ENCODE measurements at places on chromosomes 13 and 19.

DNA sequence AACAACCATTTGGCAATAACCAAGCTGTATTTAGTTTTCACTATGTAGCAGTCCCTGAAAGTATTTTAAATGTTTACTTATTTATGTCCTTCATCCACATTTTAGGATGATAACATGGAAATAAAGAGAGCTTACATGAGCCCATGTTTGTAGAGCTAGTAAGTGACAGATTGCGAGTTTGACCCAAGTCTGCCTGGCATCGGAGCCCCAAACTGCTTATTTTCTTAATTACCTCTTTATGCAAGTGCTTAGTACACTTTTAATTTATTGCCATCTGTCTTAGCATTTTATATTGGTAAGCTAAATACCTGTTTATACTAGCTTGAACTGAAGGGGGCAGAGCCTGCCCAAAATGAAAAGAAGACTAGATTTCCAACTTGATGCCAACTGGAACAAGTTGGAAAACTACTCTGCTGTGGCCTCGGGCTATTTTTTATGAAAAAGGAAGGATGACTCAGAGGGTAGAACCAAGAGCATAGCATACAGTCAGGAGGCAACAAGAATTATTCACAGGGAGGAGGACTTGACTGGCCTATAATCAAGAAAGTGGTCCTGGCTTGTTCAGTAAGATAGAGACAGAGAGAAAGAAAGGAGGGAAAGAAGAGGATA is 150.2 kb downstream of the NDFIP2 start:
- DNase-seq: peak; percentile 90

- DNase-seq: no peak
Measured at GRCh38 chr19:38411041-38411712, 8.3 kb downstream of the FAM98C start.

- no peak for DNase-seq
Measured at GRCh38 chr19:46574533-46574932, 26.6 kb upstream of the CALM3 start.

DNA sequence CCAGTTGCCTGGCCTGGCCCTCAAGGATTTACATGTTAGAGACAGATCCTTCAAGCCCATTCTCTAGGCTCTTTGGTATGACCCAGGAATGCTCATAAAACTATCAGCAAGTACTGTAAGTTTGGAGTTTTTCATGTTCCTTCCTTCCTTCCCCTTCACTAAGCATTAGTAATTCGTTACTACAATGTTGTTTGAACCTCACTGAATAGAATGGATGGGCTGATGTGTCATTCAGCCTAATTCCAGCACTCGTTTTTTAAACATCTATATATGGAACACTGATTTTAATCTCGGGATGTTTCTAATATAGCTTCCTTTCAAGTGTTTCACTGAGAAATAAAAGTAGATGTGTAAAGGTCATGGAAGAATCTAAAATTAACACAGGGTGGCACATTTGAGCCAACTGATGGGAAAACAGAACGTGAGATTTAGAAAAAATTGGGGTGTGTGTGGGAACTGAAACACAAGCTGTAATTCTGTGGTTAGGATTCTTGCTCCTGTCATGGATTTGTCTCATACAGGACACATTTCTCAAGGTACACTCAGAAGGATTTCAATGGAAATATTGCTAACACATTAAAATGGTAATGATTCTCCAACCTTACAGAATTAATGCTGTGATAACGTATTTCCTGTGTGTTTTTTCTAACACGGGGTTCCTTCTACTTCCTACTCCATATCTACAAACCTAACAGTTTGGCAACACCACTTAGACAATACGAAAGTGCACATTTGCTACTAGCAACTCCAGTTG is 93.4 kb downstream of the FLT1 start:
- peak; percentile 57 for DNase-seq

DNA sequence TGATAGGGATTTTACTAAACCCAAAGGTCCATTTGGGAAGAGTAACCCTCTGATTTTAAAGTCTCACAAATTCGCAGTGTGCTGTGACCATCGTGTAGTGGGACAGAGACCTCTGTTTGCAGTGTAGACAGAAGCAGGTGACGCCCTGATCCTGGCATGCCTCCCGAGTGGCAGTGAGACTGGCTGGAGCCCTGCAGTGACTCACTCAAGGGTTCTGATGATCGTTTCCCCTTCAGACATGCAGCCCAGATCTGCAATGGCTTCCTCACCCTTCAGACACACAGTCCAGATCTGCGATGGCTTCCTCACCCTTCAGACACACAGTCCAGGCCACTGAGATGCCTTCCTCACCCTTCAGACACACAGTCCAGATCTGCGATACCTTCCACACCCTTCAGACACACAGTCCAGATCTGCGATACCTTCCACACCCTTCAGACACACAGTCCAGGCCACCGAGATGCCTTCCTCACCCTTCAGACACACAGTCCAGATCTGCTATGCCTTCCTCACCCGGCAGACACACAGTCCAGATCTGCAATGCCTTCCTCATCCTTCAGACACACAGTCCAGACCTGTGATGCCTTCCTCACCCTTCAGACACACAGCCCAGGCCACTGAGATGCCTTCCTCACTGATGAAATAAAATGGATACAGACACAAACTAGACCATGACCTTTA is 125.2 kb downstream of the ATP11A start:
- no peak for DNase-seq

DNA sequence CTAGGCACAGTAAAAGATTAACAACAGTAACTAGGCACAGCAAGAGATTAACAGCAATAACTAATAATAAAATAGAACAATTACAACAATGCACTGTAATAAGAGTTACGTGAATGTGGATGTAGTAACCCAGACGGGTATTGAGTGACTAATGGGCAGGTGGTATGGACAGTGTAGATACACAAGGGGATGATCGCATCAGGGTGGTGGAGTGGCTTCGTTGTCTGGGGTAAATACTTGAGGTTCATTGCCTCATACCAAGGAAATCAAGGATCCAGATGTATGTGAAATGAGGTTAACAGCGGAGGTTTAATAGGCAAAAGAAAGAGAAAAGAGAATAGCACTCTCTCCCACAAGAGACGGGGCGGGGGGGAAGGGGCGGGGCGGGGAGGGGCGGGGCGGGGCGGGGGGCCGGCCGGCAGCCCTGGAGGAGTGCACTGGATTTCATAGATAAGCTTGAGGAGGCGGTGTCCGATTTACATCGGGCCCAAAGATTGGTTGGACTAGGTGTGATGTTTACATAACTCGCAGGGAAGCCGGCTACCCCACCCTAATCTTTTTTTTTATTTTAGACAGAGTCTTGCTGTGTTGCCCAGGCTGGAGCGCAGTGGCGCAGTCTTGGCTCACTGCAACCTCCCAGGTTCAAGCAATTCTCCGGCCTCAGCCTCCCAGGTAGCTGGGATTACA is 106.3 kb downstream of the KCTD15 start:
- DNase-seq: no peak

DNA sequence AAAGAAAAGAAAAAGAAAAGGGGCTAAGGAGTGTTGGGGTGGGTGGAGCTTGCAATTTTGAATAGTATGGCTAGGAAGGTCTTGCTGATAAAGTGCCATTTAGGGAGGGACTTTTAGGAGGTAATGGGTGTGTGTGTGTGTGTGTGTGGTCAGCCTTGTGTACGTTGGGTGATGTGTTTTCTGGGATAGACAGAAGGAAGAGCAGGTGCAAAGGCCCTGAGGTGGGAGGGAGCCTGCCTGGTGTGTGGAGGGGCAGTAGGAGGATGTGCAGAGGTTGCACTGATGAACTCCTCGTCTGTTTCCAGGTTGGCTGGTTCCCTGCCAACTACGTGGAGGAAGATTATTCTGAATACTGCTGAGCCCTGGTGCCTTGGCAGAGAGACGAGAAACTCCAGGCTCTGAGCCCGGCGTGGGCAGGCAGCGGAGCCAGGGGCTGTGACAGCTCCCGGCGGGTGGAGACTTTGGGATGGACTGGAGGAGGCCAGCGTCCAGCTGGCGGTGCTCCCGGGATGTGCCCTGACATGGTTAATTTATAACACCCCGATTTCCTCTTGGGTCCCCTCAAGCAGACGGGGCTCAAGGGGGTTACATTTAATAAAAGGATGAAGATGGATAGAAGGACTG is 30.5 kb upstream of the ADGRE1 start:
- DNase-seq: no peak

DNA sequence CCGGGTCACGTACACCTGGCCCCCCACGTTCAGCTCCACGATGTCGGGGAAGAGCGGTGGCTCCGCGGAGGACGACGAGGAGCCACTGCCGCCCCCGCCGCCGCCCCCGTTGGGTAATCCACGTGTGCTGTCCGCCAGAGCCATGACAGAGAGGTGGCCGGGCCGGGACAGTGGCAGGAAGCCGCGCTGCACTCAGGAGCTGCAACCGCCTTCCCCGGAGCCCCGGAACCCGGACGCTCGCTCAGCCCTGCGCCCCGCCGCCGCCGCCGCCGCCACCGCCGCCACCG is 257 bp downstream of the KCTD12 start:
- no peak for DNase-seq

DNA sequence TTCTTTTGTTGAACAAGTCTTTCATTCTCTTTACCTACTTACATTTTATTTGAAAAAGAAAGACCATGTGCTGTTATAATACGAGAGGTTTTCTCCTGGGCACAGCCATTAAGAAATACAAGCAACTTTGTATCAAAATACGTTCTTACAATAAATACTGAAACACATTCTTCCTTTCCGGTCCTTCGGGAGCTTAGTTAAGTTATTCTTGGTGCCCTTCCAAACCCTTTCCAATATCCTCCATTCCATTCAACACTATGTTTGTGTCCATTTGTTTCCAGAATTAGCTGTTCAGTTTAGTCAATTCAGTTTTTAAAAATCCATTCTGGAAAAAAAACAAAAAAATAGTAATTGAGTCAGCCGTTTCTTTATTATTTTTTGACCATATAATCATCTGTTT is 746.8 kb upstream of the SLC10A2 start:
- no peak for DNase-seq

DNA sequence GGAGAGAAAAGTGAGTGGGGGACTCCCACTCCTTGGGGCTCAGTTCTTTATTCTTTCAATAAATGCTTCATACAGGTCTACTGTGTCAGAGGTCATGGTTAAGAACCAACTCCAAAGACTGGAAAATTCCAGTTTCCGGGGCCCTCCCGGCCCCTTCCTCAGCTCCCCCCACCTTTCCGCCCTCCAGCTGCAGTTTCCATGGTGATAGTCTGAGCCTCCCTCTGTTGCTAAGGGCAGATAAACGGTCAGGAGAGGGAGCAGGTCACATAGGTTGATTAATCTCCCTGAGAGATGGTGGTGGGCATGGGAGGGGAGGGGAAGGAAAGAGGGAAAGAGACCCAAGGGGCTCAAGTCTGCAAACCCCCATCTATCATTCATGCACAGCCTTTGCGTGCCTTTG is 131.5 kb upstream of the USP29 start:
- DNase-seq: no peak

DNA sequence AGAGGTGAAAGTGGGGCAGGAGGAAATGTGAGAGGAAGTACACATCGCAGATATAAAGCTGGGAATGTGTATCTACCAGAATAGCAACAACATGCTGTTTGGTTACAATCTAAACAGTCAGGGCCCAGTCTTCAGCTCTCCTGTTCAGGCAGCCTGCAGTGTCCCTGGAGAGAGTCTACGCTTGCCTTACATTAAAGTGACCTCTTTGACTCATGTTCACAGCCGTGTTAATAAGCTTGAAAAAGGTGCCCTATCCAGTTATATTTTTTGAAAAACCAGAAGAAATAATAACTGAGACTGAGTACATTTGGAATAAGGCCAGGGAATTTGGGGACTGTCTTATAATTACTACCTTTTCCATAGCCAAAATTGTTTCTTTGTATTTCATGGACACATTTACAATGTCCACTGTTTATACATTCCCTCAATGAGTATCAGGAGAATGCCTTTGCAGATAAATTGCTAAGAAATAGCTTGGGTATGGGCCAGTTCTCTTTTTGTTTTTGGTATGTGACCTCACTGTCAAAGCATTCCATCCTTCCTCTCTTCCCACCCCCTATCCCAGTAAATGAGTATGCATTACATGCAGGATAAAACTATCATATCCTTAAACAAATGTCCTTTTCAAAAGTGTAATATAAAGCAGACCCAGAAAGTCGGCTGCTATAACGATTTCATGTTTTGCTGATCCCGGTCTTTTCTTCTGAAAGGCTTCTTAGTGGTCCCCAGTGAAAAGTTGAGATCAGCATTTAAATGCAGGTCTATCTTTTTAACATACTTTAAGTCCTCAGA is 82.6 kb downstream of the PCDH9 start:
- peak; percentile 65 for DNase-seq

- DNase-seq: no peak
Measured at GRCh38 chr13:108120302-108120701, 95.0 kb downstream of the LIG4 start.

DNA sequence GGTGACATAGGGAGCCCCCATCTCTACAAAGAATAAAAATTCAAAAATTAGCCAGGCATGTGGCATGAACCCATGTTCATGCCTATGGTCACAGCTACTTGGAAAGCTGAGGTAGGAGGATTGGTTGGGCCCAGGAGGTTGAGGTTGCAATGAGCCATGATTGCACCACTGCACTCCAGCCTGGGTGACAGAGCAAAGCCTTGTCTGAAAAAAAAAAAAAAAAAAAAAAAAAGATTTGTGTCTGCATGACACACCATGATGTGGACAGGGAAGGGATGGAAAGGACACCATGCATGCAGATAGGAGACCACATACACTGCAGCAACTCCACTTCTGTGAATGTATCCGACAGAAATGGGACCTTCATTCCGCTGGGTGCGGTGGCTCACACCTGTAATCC is 34.0 kb upstream of the HOMER3 start:
- DNase-seq: no peak

- DNase-seq: no peak
Measured at GRCh38 chr19:45117167-45117594, 24.2 kb downstream of the PPP1R37 start.

- no peak for DNase-seq
Measured at GRCh38 chr19:310781-311496, 19.7 kb upstream of the PLPP2 start.

GRCh38 chr13:46160065-46160464 is 21.9 kb downstream of the LCP1 start:
- DNase-seq: no peak

DNA sequence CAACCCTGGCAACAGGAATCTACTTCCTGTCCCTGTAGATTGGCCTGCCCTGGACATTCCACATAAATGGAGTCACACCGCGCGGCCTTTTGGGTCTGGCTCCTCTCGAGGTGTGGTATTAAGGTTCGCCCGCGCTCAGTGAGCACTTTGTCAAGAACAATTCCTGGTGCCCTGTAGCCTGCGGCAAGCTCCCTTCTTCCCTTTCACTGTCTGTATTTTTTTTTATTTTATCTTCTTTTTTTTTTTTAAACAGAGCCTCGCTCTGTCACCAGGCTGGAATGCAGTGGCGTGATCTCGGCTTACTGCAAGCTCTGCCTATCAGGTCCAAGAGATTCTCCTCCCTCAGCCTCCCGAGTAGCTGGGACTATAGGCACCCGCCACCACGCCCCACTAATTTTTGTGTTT is 28.3 kb downstream of the PEX11G start:
- DNase-seq: no peak

DNA sequence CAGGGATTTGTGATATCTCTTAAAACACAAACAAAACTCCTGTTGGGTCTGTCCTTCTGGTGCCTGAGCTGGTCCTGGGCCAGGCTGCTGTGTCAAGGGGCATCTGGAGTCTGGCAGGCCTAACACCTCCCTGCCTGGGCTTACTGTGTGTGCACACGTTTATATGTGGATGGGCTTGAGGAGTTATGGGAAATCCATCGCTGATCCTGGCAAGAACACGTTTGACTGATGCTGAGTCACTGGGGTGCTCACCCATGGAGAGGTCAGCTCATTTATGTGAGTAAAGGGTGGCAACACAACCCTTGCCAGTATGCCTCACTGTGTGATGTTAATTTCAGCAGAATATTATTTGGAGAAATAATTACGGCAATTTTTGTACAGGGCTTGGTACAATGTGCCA is 44.5 kb upstream of the PCDH8 start:
- no peak for DNase-seq

- DNase-seq: no peak
Measured at GRCh38 chr19:34075661-34076091, 96.6 kb upstream of the LSM14A start.
